ENCODE measurements at places on chromosomes 6 and 20.

GRCh38 chr6:72371473-72371872, 250.4 kb upstream of the KCNQ5 start:
- no peak for DNase-seq

DNA sequence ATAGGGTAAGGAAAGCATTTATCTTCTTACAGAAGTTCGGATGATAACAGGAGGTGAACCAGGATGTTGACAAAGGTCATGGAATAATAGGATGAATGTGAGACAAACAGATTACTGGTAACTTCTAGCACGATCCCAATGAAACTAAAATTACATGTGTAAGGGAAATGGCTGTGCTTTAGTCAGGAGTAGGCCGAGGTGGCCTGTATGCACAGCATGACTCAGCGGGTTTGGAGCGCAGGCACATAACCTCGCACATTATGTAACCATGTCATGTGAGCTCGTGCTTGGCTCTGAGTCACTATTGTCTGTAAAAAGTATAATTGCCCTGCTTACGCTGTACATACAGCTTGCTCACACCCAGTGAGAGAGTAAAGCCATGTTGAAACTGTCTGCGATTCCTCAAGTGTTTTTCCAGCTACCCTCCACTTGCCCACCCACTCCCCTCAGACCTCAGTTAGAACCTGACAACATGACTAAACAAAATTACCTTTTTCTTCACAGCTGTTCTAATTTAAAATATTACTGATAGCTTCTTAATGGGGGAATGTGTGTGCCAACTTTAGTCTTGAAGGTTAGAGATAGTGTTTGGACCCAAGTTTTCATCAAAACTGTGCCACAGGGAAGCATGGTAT, 8.2 kb downstream of the CYB5R4 start:
- DNase-seq: no peak

DNA sequence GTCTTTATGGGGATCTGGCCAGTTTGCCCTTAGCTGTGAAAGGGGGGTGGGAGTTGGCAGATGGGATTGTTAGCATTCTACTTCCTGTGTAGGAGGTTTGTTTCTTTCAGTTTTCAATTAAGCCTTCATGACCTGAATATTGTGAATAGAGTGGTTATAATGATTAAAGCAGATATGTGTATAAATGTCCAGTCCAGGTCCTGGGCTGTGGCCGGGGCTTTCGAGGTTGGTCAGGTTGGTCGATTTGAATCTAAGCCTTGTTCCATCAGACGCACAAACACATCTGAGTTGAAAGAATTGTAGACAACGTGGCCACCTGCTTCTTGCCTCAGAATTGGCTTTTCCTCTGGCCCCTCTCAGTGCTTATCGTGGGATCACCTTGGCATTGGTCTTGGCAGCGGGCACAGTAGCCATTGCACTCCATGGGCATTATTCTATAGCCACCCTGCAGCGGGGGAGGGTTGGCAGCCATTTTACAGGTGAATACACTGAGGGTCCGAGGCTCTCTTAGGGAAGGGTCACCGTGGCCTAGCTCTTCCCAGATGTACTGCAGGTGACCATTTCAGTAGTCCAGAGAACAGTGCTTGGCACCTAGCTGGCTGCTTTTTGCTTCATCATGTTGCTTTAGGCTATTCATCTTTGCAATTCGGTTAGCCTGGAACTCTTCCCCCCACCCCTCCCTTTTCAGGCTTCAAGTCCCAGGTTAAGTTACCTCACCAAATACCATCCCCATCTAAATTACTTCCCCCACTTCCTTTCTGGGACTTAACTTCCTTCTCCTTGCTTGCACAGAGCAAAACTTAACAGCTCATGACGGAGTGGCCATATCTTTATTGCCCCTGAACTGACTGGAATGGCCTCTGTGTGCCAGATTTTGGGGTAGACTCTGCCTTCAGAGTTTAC, 1.1 kb downstream of the RNF114 start:
- no peak for DNase-seq

DNA sequence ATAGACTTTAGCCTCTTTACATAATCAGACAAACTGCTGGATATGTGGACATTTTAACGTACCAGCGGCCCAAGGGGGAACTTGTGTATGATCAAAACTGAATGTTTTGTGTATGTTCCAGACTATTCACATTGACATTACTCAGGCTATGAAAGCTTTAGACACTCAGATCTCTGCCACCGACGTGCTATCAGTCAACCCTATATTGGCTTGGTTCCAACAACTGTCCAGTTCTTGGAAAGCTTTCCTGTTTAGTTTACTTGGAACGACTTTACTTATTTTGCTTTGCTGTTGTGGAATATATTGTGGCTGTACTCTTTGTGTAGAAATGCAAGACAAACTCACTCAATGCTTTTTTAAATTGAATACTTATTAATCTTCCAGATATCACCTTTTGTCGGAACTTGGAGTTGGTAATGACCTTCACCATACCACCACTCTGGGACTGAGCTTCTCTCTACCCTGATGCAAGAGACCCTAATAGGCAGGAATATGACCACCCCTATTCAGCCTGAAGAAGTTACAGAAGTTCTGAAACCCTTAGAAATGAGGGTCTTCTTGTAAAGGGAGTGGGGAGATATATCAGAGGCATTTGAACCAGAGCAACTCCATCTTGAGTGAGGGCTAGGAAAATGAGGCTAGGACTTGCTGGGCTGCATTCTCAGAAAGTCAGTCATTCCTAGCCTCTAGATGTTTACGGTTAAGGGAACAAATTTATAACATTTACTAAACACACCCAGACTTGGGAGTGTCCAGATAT, 49.0 kb upstream of the PAX1 start:
- DNase-seq: no peak

GRCh38 chr6:160331753-160332152, 16.4 kb upstream of the SLC22A3 start:
- DNase-seq: no peak

Measured in cortex of kidney (tissue), 1 donor.